ENCODE measurements at places on chromosomes 6 and 20.

DNA sequence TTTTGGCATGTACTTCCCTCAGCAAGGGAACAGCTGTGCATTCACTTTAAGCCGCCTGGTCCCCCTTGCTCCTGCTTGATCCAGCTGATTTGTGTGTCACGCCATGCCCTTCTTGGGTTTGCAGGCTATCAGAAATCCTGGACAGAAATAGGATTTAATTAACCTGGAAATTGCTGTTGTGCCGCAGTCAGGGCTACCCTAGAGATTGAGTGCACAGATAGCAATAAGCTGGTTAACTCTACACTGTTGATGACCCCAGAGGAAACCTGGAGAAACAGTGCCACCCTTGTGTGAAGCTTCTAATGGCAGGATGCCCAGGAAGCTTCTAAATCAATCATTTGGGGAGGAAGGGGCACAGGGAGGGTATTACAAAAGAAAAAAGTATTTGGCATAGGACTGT lies 199.0 kb downstream of the JARID2 start:
- no peak for DNase-seq

GRCh38 chr20:3621111-3621510 lies 42.1 kb downstream of the GFRA4 start:
- DNase-seq = no peak

DNA sequence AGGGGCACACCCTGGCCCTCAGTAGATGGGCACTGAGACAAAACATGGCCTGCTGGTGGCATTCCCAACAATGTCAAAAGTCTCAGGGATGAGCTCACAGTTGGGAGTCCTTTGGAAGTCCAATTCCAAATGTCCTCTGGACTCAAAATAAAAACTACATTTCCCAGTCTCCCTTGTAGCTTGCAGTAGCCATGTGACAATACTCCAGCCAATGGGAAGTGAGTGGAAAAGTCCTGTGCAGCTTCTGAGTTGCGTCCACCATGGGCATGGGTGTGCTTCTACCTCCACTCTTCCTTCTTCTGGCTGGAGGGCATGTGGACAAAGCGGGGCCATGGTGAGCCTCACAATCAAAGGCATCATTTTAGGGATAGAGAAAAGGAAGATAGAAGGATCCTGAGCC lies 5.8 kb upstream of the ADAM33 start:
- no peak for DNase-seq

- no peak for DNase-seq
Measured at GRCh38 chr6:119547024-119547423, 197.5 kb upstream of the MAN1A1 start.

DNA sequence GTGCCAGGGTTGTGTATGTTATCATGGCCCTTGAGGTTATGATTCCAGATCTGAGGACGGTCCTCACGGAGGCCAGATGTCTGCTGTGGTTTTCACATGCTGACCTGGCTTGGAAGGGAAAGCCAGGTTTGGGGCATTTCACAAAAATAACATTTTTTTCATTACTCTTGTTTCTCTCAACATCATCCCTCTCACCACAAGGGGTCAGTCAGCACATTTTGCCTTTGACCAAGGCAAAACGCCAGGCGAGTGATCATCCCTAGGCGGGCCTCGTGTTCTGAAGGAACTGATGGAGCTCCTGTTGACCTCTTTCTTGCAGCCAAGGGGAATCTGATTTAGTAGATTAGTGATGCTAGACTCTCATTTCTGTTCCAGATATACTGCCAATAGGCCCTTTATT lies 133.5 kb downstream of the TBC1D7 start:
- DNase-seq = peak; percentile 31

GRCh38 chr6:167347226-167347625 lies 22.3 kb downstream of the TTLL2 start:
- no peak for DNase-seq

DNA sequence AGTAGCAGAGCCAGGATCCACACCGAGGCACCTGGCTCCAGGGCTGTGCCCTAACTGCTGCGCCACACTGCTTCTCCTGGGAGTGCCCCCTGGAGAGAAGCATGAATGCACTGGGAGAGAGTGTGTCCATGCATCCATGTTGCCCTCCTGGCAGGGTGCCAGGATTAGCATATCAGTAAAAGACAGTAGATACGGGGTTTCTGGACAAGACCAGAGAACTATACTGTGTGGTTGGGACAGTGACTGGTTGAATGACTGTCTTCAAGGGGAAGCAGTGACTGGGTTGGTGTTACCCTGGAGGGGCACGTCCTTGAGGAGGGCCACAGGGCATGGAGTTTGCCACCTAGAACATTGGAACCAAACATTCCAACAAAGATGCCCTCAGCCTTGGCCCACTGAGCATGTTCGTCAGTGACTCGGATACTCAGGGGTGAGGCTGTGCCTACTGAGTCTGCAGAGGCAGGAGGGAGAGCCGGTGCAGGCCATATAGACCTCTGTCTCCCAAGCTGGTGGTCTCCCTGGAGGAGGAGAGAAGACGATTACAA lies 288.8 kb downstream of the CDC5L start:
- no peak for DNase-seq

DNA sequence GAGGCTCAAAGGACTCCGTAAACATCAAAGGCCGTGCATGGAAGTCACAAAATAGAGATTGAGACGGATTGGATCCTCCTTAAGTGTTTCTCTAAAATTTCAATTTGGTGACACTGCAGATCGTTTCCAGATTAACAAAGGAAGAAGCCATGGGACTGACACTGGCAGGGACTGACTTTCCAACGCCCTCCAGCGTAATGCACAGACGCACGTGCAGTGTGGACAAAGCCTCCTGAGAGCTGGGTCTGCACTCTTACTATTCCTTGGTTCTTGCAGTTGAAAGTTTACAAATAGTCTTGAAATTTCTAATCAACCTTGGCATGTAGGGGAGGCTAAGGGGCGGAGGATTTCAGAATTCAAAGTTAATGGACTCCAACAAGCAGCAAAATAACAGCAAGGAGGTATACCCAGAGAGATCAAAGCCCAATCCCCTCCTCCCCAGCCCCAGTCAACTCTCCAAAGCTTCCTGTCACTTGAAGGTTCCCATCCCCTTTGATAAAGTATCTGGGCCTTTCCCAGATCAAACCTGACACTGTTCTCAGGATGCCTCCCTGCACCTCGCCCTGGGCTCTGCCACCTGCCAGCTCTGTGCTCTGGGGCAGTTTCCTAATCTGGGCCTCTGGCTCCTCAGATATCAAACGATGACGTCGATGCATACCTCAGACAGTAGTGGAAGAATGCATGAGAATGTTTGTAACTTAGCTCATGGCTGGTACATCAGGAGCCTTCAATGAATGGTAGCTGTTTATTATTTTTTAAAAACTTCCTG lies 106.5 kb upstream of the TRAF3IP2 start:
- no peak for DNase-seq

- DNase-seq = no peak
Measured at GRCh38 chr6:43826730-43827129, 56.7 kb downstream of the VEGFA start.

DNA sequence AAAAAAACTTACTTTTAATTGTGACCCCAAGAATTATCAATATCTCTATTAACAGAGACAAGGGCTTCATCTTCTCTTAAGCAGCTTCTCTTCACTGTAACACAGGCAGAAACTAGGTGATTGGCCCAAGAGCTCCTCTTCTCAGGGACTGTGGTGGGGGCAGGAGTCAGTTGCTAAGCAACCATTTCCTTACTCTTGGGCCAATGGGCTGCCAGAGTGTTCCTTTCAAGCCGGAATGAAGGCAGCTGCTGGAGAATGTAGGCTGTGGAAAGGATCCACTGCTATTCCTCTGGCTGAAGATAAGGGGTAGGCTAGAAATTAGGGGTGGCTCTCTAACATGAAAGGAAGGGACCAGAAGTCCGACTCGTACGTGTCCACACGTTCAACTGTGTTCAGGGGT lies at the start of gene SEL1L2:
SEL1L2 (minus strand) TSS at position 150 of the 400 bp plus-strand sequence; CDS start at position 70, 80 bp downstream.
- no peak for DNase-seq

GRCh38 chr6:13024616-13025015 lies 303.7 kb downstream of the TBC1D7 start:
- DNase-seq = no peak

DNA sequence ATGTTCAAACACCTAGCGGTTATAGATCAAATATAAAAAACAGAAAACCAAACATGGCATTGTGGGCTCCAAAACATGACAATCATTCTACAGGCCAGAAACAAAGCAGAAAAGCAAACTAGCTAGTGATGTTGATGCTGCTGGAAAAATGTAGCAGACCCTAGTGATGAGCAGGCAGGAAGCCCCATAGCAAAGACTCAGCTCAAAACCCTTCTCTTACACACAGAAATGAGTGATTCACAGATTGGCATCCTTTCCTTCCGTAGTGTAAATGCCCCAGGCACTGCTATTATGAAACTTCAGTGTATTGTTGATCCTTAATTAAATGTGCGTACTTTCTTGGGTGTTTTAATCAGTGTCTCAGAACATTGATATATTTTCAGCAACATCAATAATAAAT lies 425.1 kb downstream of the UTRN start:
- no peak for DNase-seq

DNA sequence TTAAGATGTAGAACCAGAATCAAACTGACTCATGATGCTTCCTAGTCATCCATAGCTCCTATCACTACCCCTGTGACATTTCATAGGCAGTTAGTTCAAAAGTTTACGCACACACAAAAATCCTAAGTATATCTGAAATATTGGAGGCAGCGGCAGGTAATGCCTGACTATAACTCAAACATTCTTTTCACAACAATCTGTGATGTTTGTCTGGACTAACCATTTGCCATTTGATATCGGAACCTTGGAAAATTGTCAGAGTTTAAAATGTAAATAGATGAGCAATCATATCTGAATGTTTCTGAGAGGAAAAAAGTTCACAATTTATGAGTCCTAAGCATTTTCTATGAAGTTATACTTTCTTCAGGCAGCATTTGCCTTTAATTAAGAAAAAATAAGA lies 1078.2 kb downstream of the EPHA7 start:
- no peak for DNase-seq

GRCh38 chr6:46772762-46773161 lies 20.4 kb upstream of the MEP1A start:
- DNase-seq = no peak

GRCh38 chr20:5770231-5770986 lies 20.2 kb downstream of the SHLD1 start:
- DNase-seq = no peak

GRCh38 chr6:89388846-89389245 lies 23.2 kb downstream of the RRAGD start:
- DNase-seq = no peak

GRCh38 chr6:45513213-45513618 lies 135.5 kb upstream of the SUPT3H start:
- no peak for DNase-seq

DNA sequence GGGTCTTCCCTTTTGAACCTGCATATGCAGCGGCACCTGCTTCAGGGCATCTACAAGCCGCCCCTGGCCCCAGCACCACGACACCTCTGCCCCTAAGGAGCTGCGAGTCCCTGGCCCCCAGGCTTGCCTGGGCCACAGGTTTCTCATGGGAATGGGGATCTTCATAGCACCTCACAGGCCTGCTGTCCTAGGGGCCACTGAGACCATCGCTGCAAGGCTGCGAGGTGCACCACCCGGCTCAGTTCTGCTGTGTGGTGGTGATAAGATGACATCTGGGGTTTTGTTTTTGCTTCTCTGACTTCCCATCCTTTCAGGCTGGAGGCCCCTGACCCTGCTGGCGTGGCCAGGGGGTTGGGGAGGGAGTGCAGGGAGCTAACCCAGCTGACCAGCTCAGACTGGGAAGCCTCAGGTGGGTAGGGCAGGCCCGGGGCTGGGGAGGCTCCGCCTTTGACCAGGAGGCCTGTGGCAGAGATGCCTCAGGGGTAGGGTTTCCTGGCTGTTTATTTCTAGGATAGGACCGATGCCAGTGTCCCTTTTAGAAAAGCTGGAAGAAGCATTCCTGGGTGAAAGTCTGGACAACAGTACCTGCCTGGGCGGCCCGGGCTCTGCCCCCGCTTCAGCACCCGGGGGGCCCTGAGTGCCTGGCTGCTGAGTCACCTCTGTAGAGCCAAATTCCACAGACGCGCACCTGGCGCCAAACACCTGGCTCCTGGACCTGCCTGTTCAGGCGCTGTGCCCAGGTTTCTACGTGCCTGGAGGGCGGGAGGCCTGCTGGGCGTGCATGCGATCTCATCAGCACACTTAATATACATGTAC lies 264.7 kb downstream of the DLL1 start:
- DNase-seq = no peak

All from activated T-cell treated with anti-CD3 and anti-CD28 coated beads, Interleukin-2, amount 50 U/mL, for 48 hours (primary cell).